ENCODE measurements at places on chromosomes 6 and 20.

DNA sequence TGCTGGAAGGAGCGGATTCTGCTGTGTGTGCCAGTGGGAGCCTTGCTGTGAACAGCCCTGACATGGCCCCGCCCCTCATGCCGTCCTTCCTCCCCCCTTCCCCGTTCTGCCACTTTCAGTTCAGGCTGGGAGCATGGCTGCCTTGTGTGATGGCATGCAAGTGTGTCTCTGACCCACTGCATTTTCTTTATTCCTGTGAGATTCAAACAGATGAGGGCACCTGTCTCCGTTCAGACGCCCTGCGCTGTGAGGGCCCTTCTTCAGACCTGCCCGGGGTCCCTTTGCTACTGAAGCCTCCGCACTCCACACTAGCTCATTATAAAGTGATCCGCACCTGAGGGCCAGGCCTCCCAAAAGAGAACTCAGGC is 88.3 kb downstream of the TAF4 start:
- no peak for DNase-seq

GRCh38 chr6:35725721-35726438 is 11.0 kb upstream of the ARMC12 start:
- DNase-seq, result no peak

DNA sequence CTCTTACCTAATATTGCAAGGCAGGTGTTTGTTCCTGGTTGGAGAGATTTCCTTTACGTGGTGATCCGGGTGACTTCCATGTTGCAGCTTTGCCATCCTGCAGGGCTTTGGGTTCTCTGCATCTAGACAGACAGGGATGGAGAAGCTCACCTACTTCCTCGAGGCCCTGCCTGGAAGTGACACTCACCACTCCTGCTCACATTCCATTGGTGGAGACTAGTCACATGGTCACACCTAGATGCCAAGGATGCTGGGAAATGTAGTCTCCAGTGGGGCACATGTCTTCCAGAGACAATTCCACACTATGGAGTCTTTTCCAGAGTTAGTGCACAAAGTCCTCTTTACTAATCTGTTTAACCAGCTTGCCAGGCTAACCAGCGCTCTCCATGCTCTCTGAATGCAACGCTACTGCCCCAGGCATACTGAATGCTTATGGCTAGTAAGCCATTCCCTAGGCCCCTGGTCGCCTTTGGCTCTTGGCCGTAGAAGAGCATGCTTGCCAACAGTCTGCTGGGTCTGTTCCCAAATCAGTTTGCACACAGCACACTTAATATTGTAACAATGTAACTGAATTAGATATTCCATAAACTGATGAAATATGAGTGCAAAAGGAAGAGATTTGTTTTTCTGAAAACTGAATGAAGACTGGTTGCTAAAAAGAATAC is 6.7 kb upstream of the KCNK15 start:
- DNase-seq, result peak; percentile 67

GRCh38 chr6:113095841-113096240 is 748.7 kb downstream of the RFPL4B start:
- DNase-seq, result no peak

DNA sequence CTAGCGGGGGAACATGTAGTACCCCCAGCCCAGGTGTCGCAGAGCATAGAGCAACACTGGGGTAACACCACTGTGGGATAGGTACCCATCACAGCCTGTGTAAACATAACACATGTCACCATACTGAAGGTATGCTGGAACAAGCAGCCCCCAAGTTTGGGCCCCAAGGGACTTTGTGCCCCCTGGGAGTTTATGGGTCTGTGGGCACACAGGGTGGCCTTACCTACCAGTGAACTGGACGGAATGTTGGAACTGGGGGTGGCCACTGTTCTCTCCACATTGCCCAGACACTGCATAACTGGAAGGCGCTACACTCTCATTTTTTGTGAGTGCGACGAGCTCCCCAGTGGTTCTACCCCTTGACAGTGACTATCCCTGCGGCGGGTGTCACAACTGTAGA is 28.5 kb downstream of the HDDC2 start:
- DNase-seq, result no peak

GRCh38 chr6:164838068-164838615 is 471.3 kb downstream of the C6orf118 start:
- DNase-seq, result no peak

DNA sequence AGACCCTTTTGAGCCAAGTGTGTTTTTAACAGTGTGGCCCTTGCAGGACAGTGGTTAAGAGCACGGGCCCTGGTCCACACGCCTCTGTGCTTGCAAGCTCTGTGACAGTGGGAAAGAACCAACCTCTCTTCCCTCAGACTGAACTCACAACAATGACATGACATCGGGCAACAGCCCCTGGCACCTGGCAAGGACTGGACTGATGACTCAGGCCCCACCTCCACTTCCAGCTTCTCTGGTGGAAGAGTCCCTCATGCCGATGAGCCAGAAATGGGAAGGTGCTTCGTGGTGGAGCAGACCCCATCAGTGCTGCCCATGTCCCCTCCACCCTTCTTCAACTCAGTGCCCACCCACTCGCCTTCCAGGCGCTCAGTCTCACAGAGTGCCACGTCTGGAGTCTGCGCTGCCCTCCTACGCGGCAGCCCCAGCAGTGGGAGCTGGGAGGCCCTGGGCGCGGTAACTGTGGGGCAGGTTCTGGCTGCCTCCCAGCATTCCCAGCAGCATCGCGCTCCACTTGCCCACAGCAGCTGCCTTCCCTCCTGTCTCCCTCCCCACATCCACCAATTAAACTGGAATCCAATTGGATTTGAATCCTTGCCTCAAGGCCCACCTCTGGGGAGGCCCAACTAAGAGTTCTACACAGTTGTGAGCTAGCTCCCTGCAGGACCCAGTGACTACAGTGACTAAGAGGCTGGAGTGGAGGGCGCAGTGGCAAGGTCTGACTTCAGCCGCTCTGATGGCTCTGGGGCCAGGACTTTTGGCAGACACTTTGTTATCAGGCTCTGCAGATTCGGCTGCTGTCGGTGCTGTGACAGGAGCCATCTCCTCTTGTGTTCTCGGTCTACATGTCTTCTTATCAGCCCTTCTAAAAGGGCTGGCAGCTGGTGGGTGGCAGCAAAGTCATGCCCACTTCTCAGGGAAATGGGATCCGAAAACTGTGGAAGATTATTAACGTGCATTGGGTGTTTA is 156.8 kb upstream of the MLN start:
- DNase-seq, result no peak
